ENCODE measurements at places on chromosomes 5 and 9.

- DNase-seq, result no peak
Observed at GRCh38 chr5:63962279-63962678, at the start of gene HTR1A. HTR1A (minus strand) TSS chr5:63962445; CDS start chr5:63961719, 726 bp downstream.

DNA sequence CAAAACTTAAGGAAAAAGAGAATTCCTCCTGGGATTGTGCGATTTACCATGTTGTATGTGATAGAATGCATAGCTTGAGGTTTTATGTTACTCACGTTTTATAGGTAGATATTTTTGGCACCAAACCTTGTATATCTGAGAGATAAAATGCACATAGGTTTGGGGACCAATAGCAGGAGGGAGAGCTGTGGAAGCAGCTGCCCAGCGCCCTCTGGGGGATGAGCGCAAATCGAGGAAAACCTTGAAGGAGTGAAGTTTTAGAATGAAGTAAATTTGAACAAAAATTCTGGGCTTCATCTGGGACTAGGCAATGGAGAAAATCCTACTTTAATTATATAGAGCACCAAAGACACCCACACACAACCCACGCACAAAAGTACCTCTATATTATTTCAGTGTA, 197.0 kb downstream of the ADCY2 start:
- no peak for DNase-seq

- DNase-seq, result no peak
Observed at GRCh38 chr5:81350507-81350906, 43.4 kb downstream of the ACOT12 start.

GRCh38 chr5:124355928-124356327, 390.5 kb downstream of the ZNF608 start:
- DNase-seq, result no peak

Data from activated CD8-positive, alpha-beta memory T cell treated with anti-CD3 and anti-CD28 coated beads, Interleukin-2, amount 10 ng/mL, durations not matched to agents 7 days and 5 days (primary cell).